ENCODE measurements at places on chromosomes 6 and 20. TPM values are rescaled to one million over a fixed set of nuclear protein-coding genes. Genes with fewer than 3 reads are reported as not detected.

DNA sequence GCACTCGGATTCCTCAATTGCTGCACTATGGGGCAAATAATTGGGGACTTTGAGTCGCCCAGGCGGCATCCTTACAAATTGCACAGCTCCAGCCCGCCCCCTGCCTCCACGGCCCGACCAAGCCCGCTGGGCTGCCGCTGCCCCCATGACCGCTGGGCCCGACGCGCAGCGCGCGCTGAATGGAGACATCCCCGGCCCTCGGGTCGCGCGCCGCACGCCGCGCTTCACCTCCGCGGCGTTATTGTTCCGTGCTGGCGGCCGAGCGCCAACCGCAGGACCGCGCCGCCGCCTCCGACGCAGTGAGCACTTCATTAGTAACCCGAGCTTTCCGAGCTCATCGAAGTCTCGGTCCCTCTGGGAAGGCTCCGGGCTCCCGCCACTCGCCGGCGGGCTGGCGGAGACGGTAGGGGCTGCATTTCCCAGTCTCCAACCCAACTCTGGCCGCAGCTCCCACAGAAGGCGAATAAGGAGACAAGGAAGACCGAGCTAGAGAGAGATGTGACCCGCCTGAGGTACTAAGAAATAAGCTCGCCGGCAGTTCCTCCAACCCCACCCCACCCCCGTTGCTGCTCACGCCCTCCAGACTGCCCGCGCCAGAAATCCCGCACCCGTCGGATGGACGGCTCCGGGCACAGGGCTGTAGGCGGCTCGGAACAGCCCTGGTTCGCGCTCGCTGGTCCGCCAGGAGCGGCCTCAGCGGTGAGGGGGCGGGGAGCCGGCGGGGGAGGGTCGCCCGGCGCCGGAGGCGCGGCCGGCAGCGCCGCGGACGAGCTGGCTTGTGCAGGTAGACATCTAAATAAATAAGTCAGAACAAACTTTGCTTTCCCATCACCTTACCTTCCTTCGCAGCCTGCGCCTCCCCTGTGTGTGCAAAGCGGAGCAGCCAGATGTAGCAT, 703 bp downstream of the EPHA7 start:
- H3K27ac ChIP-seq = no peak overlapping the region
- H3K4me3 ChIP-seq = peak overlapping the region; percentile 67
- H3K4me1 ChIP-seq = peaks cover 20% of the 10 kb centered on the region
- DNase-seq = peak; percentile 42
- peaks cover 7% of the 10 kb centered on the region for H3K27me3 ChIP-seq

GRCh38 chr6:140366991-140367390, 992.5 kb upstream of the CITED2 start:
- H3K4me1 ChIP-seq = peaks cover 10% of the 10 kb centered on the region
- no peaks in the 10 kb centered on the region for H3K36me3 ChIP-seq
- no peak overlapping the region for H3K27ac ChIP-seq
- no peaks in the 10 kb centered on the region for H3K27me3 ChIP-seq
- DNase-seq = no peak

GRCh38 chr6:23713211-23713610, 412.8 kb upstream of the NRSN1 start:
- H3K4me1 ChIP-seq = no peaks in the 10 kb centered on the region
- H3K4me3 ChIP-seq = no peak overlapping the region
- no peaks in the 10 kb centered on the region for H3K27me3 ChIP-seq
- no peak for DNase-seq

DNA sequence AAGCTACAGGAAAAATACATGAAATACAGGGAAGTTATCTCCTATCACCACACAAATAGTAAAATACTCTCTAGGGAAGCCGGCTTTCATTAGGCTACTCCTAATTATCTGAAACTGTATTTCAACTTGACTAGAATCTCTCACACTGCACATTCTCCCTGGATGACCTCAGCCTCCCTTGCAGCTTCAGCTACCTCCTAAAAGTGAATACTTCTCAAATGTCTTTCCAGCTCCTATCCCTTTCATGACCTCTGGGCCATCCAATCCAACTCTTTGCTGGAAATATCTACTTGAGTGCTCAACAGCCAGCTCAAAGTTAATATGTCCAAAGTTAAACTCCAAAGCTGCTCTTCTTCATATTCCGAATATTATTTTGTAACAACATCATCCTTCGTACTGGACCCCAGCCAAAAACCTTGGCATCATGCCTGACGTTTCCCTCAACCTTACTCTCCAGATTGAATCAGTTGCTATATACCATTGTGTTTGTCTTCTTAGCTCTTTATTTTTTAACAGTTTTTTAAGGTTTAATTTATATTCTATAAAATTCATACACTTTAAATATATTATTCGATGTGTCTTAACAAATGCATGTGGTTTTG, 29.4 kb upstream of the KIF6 start:
- no peak overlapping the region for H3K27ac ChIP-seq
- H3K27me3 ChIP-seq = no peaks in the 10 kb centered on the region
- H3K4me3 ChIP-seq = no peak overlapping the region
- peaks cover 19% of the 10 kb centered on the region for H3K4me1 ChIP-seq
- H3K36me3 ChIP-seq = no peaks in the 10 kb centered on the region

DNA sequence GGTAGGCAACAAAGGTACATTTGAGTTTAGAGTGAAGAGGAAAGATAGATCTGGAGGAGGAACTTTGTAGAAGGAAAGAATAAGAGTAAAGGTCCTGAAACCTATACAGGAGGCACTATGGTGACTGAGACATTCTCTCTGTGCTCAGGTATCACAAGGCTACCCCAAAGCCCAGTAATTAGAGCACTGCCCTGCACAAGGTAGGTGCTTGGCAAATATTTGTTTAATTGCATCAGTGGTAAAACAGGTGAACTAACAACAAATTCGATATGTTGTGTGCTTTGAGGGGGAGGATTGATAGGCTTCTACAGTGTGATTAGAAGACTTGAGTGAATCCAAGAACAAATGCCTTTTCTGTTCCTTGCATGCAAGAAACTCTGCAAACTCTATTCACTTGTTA, 6.8 kb upstream of the TSHZ2 start:
- no peaks in the 10 kb centered on the region for H3K27me3 ChIP-seq
- no peaks in the 10 kb centered on the region for H3K4me1 ChIP-seq
- H3K27ac ChIP-seq = no peak overlapping the region
- H3K36me3 ChIP-seq = no peaks in the 10 kb centered on the region
- no peak for DNase-seq

DNA sequence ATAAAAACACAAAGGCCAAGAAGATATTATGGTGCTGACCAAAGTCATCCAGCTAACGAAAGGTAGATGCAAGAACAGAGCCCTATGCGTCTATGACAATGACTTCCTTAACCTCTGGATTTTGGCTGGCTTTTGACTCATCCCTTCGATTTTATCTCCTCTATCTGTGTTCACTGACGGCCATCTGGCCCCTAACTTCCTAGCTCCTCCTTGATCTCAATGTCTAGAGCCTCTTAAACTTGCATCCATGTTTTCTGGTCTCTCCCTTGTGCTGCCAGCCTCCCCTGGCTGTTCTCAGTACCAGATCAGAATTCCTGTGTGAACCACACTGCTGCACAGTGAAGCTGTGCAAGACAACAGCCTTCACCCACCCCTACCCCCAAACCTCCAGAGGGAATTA, 452.9 kb downstream of the UTRN start:
- DNase-seq = no peak
- no peaks in the 10 kb centered on the region for H3K4me1 ChIP-seq
- H3K36me3 ChIP-seq = peaks cover 6% of the 10 kb centered on the region
- H3K27ac ChIP-seq = no peak overlapping the region
- no peaks in the 10 kb centered on the region for H3K27me3 ChIP-seq
- H3K4me3 ChIP-seq = no peak overlapping the region

GRCh38 chr6:137389150-137389704, 105.0 kb downstream of the OLIG3 start:
- no peaks in the 10 kb centered on the region for H3K36me3 ChIP-seq
- no peak overlapping the region for H3K27ac ChIP-seq
- no peak for DNase-seq
- H3K4me1 ChIP-seq = no peaks in the 10 kb centered on the region

GRCh38 chr6:161772176-161772575, 498.3 kb upstream of the AGPAT4 start:
- H3K27me3 ChIP-seq = no peaks in the 10 kb centered on the region
- no peak overlapping the region for H3K27ac ChIP-seq
- no peaks in the 10 kb centered on the region for H3K36me3 ChIP-seq
- H3K4me3 ChIP-seq = no peak overlapping the region

DNA sequence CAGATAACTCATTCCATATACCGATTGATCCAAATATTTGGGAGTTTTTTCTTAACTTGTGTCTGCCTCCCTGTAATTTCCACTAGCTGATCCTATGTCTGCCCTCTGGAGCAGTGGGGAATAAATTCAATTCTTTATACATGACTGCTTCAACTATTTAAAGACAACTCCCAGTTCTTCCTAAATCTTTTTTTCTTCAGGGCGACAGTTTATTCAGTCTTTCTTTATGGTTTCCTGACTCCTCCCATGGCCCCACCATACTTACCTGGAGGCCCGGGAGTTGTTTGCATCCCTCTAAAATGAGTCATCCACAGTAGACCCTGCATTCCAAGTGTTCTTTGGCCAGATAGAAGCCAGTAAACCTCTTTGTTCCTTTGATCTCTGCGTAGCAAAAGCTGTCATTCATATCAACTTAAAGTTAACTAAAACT, 73.6 kb downstream of the LCA5 start:
- no peaks in the 10 kb centered on the region for H3K27me3 ChIP-seq
- H3K4me3 ChIP-seq = no peak overlapping the region
- no peaks in the 10 kb centered on the region for H3K4me1 ChIP-seq

- H3K4me1 ChIP-seq = peaks cover 12% of the 10 kb centered on the region
- H3K36me3 ChIP-seq = peaks cover 3% of the 10 kb centered on the region
These were observed 4.4 kb downstream of the ZGPAT start for GRCh38 chr20:63712191-63712590.

DNA sequence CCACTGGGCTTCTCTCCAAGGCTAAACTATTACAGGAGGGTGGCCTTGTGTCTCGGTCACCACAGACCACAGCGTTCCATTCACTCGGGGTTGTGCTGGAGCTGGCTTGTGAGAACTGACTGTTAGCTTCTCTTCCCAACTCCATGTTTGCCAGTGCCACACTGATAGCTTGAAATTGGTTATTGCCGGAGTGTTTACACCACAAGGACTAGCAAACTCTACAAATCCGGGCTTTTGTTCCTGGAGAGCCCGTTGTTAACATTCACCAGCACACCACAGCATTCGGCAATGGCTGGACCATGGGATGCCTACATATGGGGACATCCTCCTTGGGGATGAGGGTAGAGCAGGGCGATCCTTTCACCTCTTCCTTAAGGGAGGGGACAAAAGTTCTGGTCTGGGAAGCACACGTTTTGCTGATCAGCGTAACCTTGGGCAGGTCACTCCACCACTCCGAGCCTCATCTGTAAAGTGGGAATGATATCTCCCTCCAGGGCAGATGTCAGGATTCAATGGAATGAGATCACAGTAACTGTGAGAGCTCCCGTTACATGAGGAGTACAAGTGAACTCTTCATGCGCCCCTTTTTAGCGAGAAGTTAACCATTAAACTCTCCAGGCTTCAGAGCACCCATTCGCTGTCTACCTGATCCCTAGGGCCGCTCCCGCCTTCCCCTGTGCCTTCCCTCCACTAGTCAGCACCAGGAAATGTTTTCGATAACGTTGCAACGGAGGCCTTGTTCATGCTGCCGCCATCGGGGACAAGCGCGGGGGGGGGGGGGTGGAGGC, 41.7 kb upstream of the TTPAL start:
- H3K27me3 ChIP-seq = peaks cover 12% of the 10 kb centered on the region
- H3K27ac ChIP-seq = no peak overlapping the region
- DNase-seq = no peak
- H3K4me3 ChIP-seq = no peak overlapping the region
- H3K4me1 ChIP-seq = no peaks in the 10 kb centered on the region

GRCh38 chr6:129590408-129591022, 119.5 kb downstream of the ARHGAP18 start:
- no peak overlapping the region for H3K27ac ChIP-seq
- no peak overlapping the region for H3K4me3 ChIP-seq
- H3K36me3 ChIP-seq = no peaks in the 10 kb centered on the region
- DNase-seq = no peak

GRCh38 chr6:36116066-36116864, 14.0 kb upstream of the MAPK13 start:
- no peaks in the 10 kb centered on the region for H3K27me3 ChIP-seq
- no peak for DNase-seq
- peaks cover 25% of the 10 kb centered on the region for H3K36me3 ChIP-seq
- H3K27ac ChIP-seq = no peak overlapping the region
- no peak overlapping the region for H3K4me3 ChIP-seq

DNA sequence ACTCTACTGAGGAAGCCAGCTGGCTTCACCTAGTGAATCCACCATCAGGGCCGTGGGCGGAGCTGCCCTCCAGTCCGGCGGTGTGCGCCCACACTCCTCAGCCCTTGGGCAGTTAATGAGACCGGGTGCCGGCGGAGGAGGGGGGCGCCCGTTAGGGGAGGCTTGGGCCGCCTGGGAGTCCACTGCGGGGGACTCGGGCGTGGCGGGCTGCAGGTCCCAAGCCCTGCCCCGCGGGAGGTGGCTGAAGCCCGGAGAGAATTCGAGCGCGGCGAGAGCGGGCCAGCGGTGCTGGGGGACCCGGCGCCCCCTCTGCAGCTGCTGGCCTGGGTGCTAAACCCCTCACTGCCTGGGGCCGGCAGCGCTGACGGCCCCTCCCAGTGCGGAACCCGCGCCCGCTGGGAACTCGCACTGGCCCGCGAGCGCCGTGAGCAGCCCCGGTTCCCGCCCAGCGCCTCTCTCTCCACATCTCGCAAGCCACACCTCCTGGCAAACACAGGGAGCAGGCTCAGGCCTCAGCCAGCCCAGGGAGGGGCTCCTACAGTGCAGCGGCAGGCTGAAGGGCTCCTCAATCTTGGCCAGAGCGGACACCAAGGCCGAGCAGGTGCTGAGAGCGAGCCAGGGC, 38.4 kb upstream of the GCNT2 start:
- no peaks in the 10 kb centered on the region for H3K27me3 ChIP-seq
- H3K27ac ChIP-seq = no peak overlapping the region
- H3K36me3 ChIP-seq = no peaks in the 10 kb centered on the region
- no peaks in the 10 kb centered on the region for H3K4me1 ChIP-seq
- no peak overlapping the region for H3K4me3 ChIP-seq

DNA sequence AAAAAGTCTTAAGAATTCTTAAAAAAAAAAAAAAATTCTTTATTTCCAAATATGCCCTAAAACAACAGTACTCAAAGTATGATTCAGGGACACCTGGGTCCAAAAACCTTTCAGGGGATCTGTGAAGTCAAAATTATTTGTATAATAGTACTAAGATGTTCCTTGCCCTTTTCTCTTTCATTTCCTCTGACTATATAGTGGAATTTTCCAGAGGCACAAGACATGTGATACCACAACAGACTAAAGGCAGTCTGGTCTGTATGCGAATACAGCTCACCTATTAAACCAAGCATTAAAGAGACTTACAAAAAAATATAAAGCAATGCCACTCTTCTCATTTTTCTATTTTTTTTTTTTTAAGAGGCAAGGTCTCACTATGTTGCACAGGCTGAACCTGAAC, 15.4 kb downstream of the NOL7 start:
- no peaks in the 10 kb centered on the region for H3K27me3 ChIP-seq
- no peaks in the 10 kb centered on the region for H3K4me1 ChIP-seq
- H3K36me3 ChIP-seq = peaks cover 5% of the 10 kb centered on the region

GRCh38 chr6:5130135-5130866, 45.2 kb downstream of the PPP1R3G start:
- no peak for DNase-seq
- H3K27ac ChIP-seq = no peak overlapping the region
- no peak overlapping the region for H3K4me3 ChIP-seq
- no peaks in the 10 kb centered on the region for H3K36me3 ChIP-seq
- H3K27me3 ChIP-seq = no peaks in the 10 kb centered on the region
- H3K4me1 ChIP-seq = peaks cover 13% of the 10 kb centered on the region

SLC22A16 gene
- 0.07 TPM for polyA plus RNA-seq

OOEP gene
- polyA plus RNA-seq = 0.15 TPM

SOX12 gene
- 1.9 TPM for polyA plus RNA-seq

CLVS2 gene
- 0.08 TPM for polyA plus RNA-seq

SYCP2 gene
- 0.29 TPM for polyA plus RNA-seq

ARMC12 gene
- not detected for polyA plus RNA-seq

Data from psoas muscle (tissue), 8 donors.